HCT116 (cell line): ENCODE measurements at places on chromosomes 1 and 21. TPM values are rescaled to one million over a fixed set of nuclear protein-coding genes. Genes with fewer than 3 reads are reported as not detected.

RHOU gene
- total RNA-seq = 4.0 TPM

KLHDC8A gene
- 0.49 TPM for total RNA-seq

LCA5L gene
- total RNA-seq = 1.9 TPM

CLIC6 gene
- 0.05 TPM for total RNA-seq

FAM110D gene
- 0.34 TPM for total RNA-seq

PAQR7 gene
- total RNA-seq = 13.1 TPM

PIGV gene
- 13.2 TPM for total RNA-seq

RXRG gene
- total RNA-seq = not detected

C1orf116 gene
- total RNA-seq = 3.6 TPM

SPRR2G gene
- not detected for total RNA-seq

LIPI gene
- not detected for total RNA-seq

COL6A1 gene
- 87.5 TPM for total RNA-seq

RPTN gene
- total RNA-seq = not detected

LCE3D gene
- not detected for total RNA-seq

RAB7B gene
- total RNA-seq = 0.22 TPM

CEP104 gene
- 44.1 TPM for total RNA-seq

SCAMP3 gene
- total RNA-seq = 64.2 TPM

PLCH2 gene
- total RNA-seq = 2.0 TPM

HTR6 gene
- total RNA-seq = 0.57 TPM

LYSMD1 gene
- 5.0 TPM for total RNA-seq

HES2 gene
- total RNA-seq = 8.4 TPM

NR5A2 gene
- total RNA-seq = 0.91 TPM

CD1E gene
- not detected for total RNA-seq

PSMA5 gene
- 169 TPM for total RNA-seq

ESRRG gene
- total RNA-seq = not detected

PROK1 gene
- total RNA-seq = 0.22 TPM

AMY2B gene
- total RNA-seq = 2.6 TPM

FCAMR gene
- not detected for total RNA-seq
